ENCODE measurements at places on chromosomes 11 and 22. TPM values are rescaled to one million over a fixed set of nuclear protein-coding genes. Genes with fewer than 3 reads are reported as not detected.

OR2AG1 gene
- not detected for total RNA-seq

CD81 gene
- total RNA-seq, result 108 TPM

C22orf39 gene
- 35.9 TPM for total RNA-seq

OSBP2 gene
- total RNA-seq, result 22.5 TPM

LGR4 gene
- total RNA-seq, result 6.6 TPM

ANO9 gene
- total RNA-seq, result not detected

LDLRAD3 gene
- 9.4 TPM for total RNA-seq

- no peak for DNase-seq
Observed at GRCh38 chr11:118052581-118053206, 24.2 kb upstream of the TMPRSS4 start.

GRCh38 chr11:115515647-115516395 lies 11.6 kb upstream of the CADM1 start:
- no peak for DNase-seq

DNA sequence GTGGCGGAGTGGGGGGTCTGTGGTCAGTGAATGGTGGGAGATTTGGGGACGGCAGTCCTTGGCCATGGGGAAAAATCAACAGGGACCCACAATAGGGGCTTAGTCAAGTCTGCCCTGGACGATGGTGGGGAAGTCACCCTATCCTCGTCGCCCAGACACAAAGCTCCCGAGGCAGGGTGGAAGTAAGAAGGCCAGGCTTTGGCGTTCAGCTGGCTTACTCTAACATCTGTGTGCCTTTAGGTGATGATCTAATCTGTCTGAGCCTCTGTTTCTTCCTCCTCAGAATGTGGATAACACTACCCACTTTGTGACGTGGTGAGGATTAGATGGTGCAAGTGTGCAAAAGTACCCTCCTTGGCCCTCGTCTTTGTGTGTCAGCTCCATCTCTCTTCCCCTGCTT lies 192.2 kb downstream of the ST3GAL4 start:
- no peak for DNase-seq

- no peak for DNase-seq
Observed at GRCh38 chr22:19842393-19843106, 12.1 kb downstream of the GNB1L start.

- DNase-seq, result no peak
Observed at GRCh38 chr11:106961048-106961447, 57.2 kb downstream of the GUCY1A2 start.

- DNase-seq, result peak; percentile 64
Observed at GRCh38 chr11:116931206-116931953, 94.0 kb upstream of the APOA1 start.

DNA sequence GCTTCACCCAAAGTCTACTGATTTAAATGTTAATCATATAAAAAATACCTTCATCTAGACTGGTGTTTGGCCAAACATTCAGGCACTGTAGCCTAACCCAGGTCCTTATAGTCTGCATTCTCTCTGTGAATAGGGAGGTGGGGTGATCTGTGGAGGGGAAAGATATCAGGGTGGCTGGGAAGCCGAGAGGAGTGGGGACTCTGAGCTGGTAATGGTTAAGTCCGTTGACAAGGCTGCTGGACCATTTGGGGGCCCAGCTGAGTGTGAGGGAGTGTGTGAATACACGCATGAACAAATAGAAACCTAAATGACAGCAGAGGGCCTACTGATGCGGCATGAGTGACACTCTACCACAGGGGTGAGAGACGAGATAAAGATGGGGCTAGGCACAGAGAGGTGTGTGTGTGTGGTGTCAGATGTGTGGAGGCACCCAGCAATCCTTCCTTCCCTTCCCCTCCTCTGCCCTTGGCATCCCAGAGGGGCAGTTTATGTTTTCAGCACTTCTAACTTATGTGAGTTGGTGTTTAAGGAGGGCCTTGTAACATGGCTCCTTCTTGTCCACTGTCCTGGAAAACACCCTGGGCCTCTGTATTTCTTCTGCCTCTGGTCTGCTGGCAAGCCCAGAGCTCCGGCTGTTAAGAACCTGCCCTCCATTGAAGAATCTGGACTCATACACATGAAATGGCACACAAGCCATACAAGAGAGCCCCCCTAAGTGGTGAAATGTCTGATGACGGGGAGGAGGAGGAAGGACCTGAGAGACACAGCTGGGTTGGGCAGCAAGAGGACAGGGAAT lies 249.1 kb upstream of the TBCEL start:
- no peak for DNase-seq

DNA sequence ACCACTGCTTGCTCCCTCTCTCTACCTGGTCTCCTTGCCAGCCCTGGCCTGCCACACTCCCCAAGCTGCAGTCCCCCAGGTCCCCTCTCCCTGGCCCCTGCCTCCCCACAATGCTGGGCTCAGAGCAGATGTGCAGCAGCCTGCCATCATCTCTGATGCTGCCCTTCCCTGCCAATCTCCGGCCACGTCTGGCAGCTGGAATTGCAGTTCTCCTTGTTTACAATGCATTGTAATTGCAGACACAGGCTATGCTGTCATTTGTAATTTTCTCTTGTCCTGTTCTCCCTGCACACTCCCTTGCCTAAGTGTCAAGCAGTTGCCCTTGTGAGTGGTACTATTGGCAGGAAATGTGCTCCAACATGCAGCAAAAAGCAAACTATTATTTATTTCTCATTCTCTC lies 222.3 kb downstream of the NTM start:
- DNase-seq, result no peak

DNA sequence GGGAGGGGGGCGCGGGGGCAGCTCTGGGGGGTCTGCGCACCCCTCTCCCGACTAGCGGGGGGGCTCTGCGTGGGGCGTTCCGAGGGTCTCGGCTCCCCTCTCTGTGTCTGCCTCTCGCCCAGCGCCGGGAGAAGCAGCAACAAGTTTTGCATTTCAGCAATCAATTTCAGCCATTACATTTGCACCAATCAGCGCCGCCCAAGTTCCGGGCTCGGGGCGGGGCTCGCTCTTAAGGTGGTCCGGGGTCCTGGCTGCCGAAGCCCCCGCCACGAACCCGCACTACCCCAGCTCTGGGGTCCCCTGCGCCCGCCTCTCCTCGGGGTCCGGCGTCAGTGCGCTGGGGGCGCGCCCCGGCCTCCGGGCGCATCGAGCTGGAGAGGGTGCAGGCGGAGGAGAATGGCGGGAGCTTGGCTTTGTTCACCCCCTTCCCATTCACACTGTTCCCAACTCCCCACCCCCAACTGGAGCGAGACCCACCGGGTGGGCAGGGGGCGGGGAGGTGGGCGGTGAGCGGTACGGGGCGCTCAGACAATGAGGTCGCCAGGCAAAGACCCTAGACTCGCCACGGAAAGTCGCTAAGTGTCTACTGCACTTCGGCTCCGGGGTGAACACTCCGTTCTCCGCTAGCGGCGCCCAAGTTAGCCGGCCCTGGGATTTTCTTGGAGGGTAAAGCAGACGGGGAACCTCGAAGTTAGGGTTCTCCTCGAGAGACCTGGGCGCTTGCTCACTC lies at the start of gene MN1:
Gene MN1 (minus strand): TSS at position 141 of the 730 bp plus-strand sequence. CDS start 1,213 bp downstream, outside the sequence.
- no peak for DNase-seq

DNA sequence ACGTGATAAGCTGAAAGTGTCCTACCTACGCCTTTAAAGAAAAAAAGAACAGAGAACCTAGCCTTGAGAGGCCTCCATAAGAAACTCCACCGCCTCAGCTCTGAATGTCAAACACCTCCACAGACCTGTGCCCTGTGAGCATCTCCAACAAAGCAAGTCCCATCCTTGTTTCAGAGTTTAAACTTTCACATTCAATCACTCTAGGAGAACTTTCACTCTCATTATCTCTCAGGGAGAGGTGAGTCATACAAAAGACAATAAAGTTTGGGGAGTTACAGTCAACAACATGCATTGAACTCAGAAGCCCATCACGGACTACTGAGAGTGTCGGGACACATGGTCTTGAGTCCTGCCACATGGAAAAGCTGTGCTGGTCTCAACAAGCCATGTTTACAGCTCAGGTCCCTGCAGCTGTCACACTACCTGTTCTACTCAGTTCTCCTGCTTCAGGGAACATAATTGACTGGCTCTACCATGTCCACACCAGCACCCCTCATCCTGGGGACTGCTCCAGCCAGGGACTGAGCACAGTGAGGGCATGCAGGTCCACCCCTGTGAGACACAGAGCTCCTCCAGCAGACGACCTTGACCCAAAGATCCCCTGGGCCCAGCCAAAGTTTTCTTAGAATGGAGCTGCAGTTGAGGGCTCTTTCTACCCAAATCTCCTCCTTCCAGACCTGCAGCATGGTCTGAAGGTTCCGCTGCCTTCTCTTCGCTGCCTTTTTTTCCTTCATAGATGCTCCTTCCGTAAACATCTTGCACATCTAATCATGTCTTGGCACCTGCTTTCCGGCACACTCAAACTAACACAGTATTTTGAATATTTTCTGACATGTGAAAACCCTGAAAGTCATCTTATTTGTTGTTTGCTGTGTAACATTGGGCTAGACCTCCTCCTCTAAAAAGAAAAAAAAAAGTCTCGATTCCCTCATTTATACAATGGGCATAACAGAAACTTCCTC lies 114.9 kb downstream of the ETS1 start:
- peak; percentile 48 for DNase-seq

DNA sequence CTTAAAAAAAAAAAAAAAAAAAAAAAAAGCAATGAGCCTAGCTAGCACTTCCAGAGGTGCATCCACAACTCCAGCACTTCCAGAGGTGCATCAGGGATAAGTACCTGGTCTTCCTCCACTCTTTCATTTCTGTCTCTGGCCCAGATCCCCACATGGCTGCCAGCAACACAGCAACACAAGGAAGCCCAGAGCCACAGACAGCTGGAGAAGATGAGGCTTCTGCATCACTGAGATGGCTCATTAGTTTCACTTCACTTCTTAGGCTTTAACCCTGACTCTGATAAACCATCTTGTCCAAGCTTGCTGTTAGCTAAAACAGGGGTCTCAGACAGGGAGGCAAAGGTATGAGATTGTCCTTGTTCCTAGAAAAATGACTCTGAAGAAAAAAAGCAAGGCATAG lies 35.6 kb downstream of the PC start:
- DNase-seq, result no peak

DNA sequence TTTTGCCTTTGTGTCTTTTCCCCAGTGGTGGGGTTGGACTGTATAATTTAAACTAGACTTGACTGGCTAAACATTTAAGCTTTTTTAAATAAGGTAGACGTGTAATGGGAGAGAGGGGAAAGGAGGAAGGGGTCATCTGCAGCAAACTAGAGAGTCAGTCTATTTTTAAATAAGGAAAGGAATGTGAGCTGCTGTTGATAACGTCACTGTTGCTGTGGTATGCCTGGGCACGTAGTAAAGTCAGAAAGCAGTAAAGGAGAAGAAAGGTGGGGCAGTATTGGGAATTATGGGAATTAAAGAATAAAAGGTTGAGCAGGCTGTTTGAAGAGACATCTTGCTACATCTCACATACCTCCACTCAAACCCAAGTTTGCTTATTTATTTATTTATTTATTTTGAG lies 80.4 kb upstream of the FSHB start:
- no peak for DNase-seq

GRCh38 chr22:38414009-38414395 lies 41.0 kb downstream of the KCNJ4 start:
- DNase-seq, result no peak

DNA sequence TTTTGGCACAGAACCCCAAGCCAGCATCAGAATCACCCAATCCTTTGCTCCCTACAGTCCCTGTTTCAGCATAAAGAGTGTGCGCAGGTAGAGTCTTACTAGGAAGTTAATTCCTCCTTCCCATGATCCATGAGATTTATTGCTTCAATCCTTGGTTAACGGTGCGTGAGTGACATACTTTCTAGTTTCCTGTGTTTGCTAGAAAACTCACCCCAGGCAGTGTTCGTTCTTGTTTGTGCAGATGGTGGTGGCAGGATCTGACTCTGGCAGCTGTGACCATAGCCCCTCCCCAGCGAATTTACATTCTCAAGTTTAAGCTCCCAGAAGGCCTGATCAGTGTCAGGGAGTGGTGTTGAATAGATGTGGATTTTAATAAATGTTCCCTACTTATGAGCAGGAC lies 106.7 kb upstream of the CCT8L2 start:
- DNase-seq, result no peak

DNA sequence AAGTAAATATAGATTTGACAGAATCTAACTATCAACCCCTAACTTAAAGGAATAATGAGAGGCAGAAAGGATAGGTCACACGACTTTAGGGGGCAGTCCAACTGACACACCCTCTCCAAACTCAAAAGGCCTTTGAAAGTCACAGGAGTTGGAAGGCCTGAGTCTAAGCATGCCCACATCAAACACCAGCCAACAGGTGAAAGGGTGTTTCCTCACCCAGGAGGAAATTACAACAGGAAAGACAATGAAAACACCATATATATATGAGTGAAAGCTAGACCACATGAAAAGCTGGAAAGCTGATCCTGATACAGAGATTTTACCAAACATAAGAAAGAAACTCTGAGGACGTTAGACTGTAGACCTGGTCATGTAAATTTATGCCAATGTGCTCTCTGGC lies 10.5 kb upstream of the DEPDC7 start:
- DNase-seq, result no peak

GRCh38 chr22:40040927-40041326 lies 46.2 kb downstream of the FAM83F start:
- DNase-seq, result peak; percentile 55

- no peak for DNase-seq
Observed at GRCh38 chr11:111414267-111414931, 35.3 kb upstream of the POU2AF1 start.

- DNase-seq, result no peak
Observed at GRCh38 chr11:129286813-129287212, 88.8 kb upstream of the BARX2 start.

DNA sequence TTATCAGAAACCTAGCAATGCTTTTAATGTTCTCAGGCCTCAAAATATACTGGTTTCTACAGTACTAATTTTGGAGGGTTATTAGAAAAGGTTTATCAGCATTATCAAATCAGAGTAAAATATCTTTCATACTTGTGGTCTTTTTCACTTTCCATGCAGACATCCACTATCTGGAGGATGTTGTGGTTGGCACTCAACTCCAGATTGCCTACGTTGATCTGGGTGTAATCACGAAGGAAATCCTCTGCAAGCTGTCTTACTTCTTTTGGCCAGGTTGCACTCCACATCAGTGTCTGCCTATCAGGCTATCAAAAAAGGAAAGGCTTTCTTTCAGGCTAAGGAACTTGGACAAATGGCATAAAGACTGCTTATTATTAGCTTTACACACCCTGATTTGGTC lies 11.6 kb downstream of the DDX17 start:
- DNase-seq, result no peak

DNA sequence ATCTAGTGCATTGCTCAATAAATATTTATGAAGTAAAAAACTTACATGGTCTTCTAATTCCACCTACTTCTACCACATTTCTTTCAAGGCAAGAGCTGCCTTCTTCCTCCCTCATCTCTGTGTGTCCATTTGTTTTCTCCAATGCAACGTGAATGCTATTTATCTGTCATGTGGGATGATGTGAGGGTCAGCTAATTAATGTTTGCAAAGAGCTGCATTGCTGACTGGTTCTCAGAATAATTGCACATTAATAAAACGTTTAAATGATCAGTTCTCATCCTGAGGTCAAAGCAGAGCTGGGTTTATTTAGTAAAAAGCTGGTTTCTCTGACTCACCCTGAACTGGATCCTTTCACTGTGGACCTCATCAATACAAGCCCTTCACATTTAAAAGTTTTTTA lies 8.7 kb downstream of the TENM4 start:
- no peak for DNase-seq

- DNase-seq, result peak; percentile 49
Observed at GRCh38 chr11:131246663-131247062, 123.8 kb upstream of the NTM start.
